ENCODE measurements at places on chromosomes 7 and 10. TPM values are rescaled to one million over a fixed set of nuclear protein-coding genes. Genes with fewer than 3 reads are reported as not detected.

The PON1 gene
- not detected for total RNA-seq

The CHN2 gene
- total RNA-seq = 1.5 TPM

The SRPK2 gene
- 57.9 TPM for total RNA-seq

The C10orf53 gene
- not detected for total RNA-seq

The DRGX gene
- not detected for total RNA-seq

The ATOH7 gene
- not detected for total RNA-seq

The ZNF316 gene
- 12.2 TPM for total RNA-seq

The LRIT1 gene
- not detected for total RNA-seq

The FAM25G gene
- not detected for total RNA-seq

The WDR86 gene
- 8.6 TPM for total RNA-seq

The TFR2 gene
- 0.89 TPM for total RNA-seq

The SPOCK2 gene
- total RNA-seq = 0.23 TPM

Measured in smooth muscle cell of the umbilical artery (primary cell).